ENCODE measurements at places on chromosomes 4 and X.

GRCh38 chrX:152537373-152537772 lies 86.3 kb upstream of the GABRA3 start:
- DNase-seq, result no peak

DNA sequence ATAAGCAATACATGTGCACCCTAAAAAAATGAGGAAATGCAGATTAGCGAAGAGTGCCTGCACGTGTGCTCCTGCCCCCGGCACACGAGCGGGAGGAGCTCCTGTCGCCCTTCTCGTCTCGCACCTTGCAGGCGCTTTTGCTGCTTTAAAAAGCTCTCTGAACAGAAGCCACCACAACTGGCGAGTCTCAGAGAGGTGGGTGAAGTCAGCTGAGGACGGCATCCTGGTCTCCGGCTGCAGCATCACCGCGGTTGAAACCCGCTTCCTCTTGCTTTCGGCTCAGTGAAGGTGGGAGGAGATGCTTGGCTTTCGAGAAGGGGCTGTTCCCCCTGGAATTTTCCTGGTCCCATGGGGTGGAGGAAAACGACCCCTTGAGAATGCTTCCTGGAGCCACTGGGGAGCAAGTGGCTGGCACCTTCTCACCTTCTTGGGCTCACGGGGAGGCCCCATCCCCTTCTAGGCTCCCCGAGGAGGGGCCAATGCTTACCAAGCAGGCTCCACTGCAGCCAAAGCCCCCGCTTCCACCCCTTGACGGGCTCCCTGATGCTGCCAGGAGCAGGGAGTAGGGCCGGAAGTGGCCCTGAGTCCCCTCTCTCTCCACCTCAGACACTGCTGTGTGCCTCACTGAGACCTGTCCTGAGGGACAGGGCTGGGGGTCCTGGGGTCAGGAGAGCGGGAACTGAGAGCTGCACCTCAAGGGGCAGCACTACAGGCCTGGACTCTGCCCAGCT lies 29.2 kb upstream of the MXD4 start:
- peak; percentile 87 for DNase-seq

DNA sequence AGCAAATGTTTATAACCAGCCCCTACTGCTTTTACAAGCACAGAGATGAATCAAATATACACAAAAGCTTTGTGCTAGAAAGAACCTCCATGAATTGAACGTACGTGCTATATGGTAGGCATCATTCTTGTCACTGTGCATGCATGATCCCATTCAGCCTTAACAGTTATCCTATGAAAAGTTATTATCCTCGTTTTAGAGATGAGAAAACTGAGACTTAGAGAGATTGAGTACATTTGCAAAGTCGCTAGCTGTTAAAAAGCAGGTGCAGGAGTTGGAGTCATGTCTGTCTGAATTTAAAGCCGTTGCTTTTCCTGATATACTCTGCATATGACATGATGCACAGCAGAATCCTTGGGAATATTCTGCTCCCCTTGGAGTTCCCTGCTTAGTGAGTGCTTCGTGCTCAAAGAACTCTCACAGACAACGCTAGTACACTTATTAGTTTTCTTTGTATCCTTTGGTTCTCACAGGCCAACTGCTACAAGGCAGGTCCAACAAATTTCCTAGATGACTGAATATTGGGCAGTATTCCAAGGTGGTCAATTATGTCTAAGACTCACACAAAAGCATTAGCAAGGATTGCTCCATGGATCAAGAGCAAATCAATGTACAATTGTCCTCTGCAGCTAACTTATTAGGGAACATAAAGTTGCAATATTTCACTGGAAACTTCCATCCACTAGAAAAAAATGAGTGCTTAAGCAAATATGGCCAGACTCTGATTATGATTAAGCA lies 42.8 kb upstream of the TRIM2 start:
- DNase-seq, result no peak

- no peak for DNase-seq
These were observed 64.2 kb upstream of the SPP1 start for GRCh38 chr4:87911252-87911774.

GRCh38 chrX:69153060-69153730 lies 12.1 kb downstream of the PJA1 start:
- no peak for DNase-seq

GRCh38 chr4:53616219-53616618 lies 24.9 kb upstream of the LNX1 start:
- DNase-seq, result no peak

DNA sequence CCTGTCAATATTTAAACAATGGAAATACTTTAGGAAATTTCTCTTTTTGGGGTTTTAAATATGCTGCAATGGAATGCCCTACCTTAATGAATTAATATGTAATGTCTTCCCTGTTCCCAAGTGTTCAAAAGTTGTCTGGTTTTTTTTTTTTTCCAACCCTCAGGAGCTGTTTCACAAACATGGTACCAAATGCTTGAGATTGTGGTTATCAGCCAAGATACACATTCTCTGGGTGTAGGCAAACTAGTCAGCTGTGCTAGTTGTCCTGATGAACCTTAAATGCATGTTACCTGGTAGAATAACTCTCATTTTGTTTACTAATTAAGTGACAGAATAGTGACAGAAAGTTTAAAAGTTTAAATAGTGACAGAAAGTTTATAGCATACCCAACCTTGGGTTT lies 50.7 kb downstream of the FHL1 start:
- DNase-seq, result no peak

GRCh38 chr4:173253561-173253960 lies 80.6 kb downstream of the HMGB2 start:
- DNase-seq, result no peak

DNA sequence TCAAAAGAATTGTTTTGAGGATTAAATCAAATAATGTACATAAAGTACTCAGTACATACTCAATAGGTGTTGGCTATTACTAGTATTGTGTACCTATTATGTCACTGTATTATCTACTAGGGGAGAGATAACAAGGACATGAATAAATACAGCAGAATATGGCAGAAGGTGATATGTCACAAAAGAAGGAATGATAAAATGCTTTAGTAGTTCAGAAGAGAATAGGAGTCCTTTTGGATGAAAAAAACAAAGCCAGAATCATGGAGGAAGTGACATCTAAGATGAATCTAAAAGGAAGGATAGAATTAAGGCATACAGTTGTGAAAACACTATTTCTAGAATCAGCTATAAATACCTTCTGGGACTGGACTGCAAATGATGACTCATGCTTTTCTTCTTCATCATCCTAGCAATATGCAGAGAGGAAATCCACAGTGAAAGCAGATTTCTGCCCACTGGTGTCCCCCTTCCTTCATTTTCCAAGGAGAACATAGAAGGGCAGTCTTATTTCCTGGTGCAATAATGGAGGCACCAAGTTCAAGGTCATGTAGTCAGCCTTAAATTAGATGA lies 98.7 kb downstream of the GLUD2 start:
- DNase-seq, result no peak

GRCh38 chr4:64417974-64418373 lies 8.7 kb upstream of the TECRL start:
- no peak for DNase-seq

GRCh38 chr4:22021106-22021505 lies 72.5 kb upstream of the KCNIP4 start:
- no peak for DNase-seq

DNA sequence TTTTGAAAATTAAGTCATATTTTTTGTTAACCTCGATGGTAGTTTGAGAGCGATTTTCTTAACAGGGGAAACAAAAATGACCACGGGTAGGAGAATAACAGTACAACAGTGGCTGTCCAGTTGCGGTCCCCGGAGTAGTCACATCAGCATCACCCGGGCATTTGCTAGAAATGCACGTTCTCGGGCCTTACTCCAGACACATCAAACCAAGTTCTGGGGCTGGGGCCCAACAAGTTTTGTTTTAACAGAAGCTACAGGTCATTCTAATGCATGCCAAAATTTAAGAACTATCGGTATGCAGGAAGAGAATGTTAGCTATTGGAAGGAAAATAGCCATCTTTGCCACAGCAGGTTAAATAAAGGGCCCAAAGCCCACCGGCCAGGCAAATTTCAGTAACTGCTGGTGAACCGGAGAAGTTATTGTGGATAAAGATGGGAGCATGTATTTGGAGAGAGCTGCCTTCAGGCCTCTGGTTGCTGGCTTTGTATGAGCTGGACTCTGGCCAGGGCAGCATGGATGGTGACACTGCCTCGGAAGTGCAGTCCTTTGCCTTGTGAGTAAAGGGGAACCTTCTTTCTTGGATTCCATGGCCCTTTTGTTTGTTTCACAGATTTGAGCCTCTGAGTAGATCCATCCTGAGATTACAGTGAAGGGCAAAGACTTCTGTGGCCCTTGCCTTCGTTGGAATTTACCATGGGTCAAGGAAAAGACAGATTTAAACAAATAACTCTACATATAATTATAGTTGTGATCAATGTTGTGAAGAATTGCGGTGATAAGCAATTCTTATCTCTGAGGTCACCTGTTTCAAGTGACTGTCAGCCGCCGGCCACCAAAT lies 62.1 kb downstream of the TBC1D14 start:
- DNase-seq, result no peak

- DNase-seq, result no peak
These were observed 128.5 kb upstream of the TSPAN5 start for GRCh38 chr4:98786866-98787265.

GRCh38 chr4:169492436-169493163 lies 119.8 kb downstream of the NEK1 start:
- peak; percentile 2 for DNase-seq

DNA sequence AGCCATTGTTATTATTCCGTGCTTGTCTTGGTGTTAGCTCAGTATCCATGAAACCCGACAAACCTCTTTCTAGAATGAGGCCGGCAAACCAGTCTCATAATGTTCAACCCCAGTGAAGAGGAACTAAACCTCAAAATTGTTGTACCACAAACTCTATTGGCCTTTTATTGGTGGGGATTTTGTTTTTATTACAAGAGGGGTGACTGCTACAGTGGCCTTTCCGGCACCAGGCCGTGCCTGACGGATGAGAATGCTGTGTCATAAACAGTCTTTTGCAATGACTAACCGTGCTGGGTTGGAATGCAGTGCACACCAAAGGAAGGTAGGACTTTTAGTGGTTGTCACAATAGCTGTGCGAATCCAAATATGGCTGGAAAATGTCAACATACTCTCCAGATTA lies 60.8 kb downstream of the SHROOM2 start:
- DNase-seq, result no peak

GRCh38 chrX:140346729-140347128 lies 158.1 kb downstream of the SOX3 start:
- no peak for DNase-seq

- DNase-seq, result no peak
These were observed 36.0 kb upstream of the MXD4 start for GRCh38 chr4:2297606-2298531.

GRCh38 chr4:53196882-53197771 lies 168.7 kb downstream of the SCFD2 start:
- no peak for DNase-seq

DNA sequence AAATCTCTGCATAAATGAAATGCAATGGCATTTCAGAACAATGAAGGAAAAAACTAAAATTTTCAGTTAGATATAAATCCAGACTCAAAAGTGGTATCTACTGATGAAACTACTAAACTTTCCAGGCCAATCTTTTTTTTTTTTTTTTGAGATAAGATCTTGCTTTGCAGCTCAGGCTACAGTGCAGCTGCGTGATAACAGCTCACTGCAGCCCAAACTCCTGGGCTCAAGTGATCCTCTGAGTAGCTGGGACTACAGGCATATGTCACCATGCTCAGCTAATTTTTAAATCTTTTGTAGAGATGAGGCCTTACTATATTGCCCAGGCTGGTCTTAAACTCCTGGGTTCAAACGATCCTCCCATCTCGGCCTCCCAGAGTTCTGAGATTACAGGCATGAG lies 1228.2 kb upstream of the ADGRL3 start:
- no peak for DNase-seq

- no peak for DNase-seq
These were observed 41.9 kb upstream of the PDGFRA start for GRCh38 chr4:54187148-54187547.

DNA sequence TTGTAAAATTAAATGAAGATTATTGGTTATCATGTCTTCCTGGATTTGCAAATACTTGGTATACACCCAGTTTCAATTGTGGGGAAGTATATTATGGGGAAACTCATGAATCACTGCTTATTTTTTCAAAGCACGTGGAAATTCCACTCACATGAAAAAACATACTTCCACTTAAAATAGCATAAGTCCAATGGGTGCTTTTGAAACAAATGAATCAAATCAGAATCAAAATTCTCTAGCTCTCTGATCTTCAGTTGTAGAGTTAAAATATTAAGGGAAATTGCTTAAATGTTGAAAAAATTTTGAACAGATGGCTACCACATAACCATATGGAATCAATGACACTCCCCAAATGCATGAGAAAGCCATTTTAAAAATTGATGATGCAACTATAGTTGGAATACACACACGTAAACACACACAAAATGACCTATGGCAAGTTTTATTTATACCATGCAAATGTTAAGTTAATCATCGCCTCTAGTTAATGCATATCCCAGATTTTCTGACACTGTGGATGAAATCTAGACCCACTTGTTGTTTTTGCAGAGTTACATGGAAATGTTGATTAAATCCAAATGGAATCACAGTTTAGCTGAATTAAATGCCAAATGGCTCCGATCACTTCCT lies 93.2 kb downstream of the ARSF start:
- no peak for DNase-seq

DNA sequence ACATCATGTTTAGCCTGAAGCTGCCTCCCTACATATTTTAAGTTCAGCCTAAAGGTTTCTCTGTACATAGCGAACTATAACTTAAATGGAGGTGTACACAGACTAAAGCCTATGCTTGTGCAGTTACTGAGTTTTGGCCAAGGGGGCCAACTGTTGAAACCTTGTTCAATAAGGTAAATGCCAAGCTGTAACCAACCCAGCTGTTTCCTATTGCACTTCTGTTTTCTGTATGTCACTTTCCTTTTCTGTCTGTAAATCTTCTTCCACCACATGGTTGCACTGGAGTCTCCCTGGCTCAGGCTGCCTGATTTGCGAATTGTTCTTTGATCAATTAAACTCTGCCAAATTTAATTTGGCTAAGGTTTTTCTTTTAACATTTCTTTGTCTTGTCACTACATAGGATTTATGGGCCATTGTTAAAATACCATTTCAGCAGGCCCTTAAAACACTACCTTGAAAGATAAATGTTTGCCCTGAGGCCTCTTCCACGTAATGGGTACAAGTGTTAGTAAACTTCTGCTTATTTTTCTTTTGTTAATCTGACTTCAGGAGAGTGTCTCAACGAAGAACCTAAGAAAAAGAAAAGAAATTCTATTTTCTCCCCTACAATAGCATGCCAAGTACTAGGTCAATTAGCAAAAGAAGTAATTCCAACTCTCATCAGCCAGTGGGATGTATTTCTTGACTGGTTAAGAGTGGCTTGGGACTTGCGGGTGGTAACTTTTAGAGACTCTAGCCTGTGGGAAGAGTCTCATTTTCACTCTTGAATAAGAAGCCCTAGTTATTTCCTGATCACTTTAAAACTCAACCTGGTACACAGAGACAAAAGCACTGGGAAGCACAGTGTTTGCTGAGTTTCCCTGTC lies 45.7 kb upstream of the PRSS12 start:
- no peak for DNase-seq

GRCh38 chr4:1410491-1411325 lies 4.5 kb upstream of the NKX1-1 start:
- no peak for DNase-seq
